Hippocampal formation (tissue), 2 donors: ENCODE measurements at places on chromosomes 6 and 20.
A peak's percentile ranks its signal among the peaks of the same experiment; 100 is the strongest.

- DNase-seq, result no peak
Measured at GRCh38 chr20:48406498-48406897, 421.3 kb downstream of the PREX1 start.

GRCh38 chr20:46022411-46023147, 6.4 kb upstream of the SLC12A5 start:
- peak; percentile 42 for DNase-seq

DNA sequence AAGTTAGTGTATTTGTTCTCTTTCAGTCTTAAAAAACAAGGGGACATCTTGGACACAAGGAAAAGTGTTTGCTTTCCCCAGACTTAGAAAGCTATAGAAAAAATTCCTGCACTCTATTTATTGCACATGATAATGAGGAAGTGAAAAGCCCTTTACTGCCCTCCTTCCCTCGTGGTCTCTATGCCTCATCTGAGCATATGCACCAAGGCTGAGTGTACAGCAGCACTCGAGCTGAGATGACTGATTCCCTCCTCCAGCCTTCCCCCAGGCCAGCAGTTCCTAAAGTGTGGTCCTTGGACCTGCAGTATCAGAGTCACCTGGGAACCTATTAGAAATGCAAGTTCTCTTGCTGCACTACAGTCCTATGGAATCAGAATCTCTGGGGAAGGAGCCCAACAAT, 14.3 kb upstream of the LAMP5 start:
- DNase-seq, result no peak

DNA sequence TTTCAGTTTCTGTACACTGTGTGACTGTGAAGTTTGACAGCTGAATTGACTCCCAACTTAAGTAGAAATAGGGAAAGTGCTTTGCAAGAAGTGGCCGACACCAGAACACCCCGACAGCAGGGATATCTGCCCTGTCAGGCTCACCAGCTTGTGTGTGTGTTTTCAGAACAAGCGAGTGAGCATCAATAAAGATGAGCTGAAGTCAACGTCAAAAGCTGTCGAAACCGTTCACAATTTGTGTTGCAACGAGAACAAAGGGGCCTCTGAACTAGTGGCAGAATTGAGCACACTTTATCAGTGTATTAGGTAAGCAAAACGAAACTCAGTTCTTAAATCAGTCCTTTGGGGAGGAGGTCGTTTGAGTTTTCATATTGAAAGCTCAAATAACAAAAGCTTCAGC, 10.7 kb downstream of the NELFCD start:
- DNase-seq, result no peak

GRCh38 chr6:23106951-23107350, 537.6 kb downstream of the HDGFL1 start:
- DNase-seq, result no peak

DNA sequence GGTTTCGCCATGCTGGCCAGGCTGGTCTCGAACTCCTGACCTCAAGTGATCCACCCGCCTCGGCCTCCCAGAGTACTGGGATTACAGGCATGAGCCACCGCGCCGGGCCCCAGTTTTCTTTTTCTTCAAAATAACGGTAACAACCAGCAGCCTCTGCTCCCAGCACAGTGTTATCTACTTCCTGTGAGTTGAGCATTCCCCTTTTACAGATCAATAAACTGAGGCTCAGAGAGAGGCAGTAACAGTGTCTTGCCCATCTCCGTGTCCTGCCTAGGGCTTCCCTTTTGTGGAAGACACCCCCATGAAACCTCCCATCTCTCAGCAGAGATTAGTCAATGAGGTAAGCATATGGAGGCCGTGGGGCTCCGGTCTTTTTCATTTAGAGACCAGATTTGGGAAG, 29.6 kb downstream of the BPIFB1 start:
- no peak for DNase-seq

DNA sequence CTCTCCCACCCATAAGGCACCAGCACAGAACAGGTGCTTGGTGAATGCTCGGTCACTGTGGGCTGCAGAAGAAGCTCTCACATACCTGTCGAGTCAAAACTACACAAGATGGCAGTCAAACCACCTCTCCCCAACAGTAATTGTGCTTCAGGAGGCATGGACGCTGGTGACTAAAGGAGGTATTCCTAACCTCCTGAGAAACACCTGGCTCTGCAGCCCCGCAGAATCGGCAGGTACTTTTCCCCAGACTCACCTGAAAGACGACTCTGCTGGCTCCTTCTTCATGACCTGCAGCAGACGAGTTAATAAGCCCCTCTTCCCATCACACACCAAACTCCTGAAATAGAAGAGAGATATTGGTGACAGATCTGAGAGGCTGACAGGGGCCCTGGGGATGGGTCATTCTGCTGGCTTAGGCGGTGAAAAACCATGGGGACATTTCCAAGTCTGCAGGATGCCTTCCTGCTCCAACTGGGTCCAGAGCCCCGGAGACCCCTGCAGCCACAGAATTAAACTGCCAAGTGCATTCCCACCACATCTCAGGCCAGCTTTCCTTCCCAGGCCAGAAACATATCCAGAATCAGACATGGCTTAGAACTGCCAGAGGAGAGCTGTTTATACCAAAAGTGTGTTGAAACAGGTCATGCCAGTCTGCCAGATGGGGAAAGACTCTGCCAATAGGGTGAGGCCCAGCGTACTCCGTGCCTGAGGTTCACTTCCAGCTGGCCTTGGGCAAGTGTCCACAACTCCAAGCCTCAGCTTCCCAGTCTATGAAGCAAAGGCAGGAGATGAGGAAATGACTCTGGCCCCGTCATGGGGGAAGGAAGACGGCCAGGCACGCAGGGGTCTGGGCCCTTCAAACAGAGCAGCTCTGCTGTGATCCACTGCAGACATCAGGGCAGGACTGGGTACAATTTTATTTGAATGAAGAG, 53.0 kb downstream of the MYH7B start:
- DNase-seq, result no peak

DNA sequence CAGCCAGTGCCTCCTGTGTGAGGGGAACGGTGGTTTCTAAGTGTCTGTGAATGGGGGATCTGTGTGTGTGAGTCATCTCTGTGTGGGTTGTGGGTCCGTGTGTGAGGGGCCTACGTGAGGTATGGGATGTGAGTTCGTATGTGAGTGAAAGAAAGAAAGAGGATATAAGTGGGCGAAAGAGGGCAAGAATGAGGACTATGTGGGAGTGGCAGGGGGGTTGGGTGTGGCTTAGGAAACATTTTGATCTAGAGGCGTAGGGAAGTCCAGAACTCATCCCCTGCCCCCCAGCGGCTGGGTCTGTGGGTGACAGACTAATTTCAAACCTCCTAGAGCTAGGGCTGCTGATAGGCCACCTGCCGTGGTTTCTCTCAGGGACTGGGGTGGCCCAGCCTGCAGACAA, 35.5 kb downstream of the DHX35 start:
- no peak for DNase-seq

- no peak for DNase-seq
Measured at GRCh38 chr20:8408587-8409307, 276.7 kb downstream of the PLCB1 start.

GRCh38 chr6:40977085-40977484, 61.9 kb downstream of the UNC5CL start:
- DNase-seq, result no peak

DNA sequence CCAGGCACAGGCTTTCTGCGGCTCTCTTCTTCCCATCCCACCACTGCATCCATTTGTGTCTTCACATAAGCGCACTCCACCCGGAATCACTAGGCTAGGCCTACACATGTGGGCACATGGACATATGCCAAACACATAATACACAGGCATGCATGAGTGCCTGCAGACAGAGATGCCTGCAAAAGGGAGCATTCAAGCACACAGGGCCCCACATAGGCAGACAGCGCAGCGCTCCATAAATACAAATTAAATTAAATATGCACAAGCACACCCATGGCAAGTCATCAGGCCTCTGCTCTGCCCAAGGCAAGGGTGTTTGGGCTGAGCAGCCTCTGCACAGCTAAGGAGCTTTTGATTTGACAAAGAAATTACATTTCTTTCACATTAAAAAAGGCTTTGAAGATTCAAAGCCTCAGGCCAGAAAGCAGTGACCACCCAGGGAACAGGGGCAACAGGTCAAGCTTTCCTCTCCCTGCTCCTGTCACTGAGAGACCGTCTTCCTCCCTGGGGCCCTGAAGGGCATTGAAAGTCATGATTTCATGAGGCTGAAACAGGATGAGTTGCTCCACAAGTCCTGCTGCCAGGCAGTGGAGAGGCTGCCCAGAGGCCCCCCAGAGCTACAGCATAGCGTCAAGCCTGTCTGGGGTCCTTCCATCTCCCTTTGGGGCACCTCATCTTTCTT, 134.2 kb upstream of the LRFN2 start:
- DNase-seq, result no peak

GRCh38 chr20:4947817-4948559, 53.3 kb downstream of the SLC23A2 start:
- DNase-seq, result no peak

DNA sequence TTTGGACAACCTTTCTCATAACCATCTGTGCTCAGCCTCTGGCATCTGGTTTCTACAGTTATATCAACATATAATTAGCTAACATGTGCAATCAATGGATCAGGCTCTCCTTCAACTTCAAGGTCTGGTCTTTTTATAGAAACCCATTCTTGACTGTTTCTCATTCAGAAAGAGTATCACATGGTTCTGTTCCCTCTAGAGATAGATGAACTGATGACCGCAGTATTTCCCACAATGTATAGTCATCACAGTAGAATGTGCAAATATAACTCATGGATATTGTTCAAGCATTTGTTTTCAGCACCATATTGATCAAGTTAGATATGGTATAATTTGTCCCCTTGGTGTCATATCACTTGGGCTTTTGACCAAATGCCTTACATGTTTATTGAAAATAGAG, 656.2 kb downstream of the FRK start:
- no peak for DNase-seq

- peak; percentile 15 for DNase-seq
Measured at GRCh38 chr6:53504512-53504911, 40.4 kb downstream of the GCLC start.

DNA sequence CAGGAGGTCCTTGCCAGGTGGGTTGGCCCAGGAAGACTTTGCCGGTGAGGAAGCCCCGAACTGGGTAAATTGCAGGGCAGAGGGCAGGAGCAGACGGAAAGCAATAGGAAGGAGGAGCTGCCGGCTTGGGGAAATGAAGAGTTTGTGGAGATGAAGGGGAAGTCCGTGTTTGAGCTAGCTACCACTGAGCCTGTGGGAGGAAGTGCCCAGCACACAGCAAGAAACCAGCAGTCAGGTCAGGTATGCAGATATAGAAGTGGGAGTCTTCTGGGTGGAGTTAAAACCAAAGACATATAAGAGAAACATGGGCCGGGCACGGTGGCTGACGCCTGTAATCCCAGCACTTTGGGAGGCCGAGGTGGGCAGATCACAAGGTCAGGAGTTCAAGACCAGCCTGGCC, 34.7 kb downstream of the CD24 start:
- no peak for DNase-seq

GRCh38 chr6:136113736-136114173, 136.4 kb downstream of the MTFR2 start:
- DNase-seq, result no peak

DNA sequence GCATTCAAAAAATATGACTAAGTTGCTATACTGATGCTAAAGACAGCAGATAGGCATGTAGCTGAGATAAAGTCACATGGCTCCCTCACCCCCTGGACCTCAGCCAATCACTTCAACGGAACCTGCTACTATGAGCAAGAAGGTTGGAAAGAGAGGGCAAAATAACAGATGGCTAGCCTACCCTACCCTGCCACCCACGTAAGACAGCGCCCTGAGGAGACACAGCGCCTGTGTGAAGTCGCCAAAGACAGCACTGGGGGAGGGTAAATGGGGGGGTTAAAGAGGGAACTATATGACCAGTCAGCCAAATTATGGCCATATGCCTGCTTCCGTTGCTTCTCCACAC, 163.2 kb downstream of the RALGAPA2 start:
- DNase-seq, result no peak

- DNase-seq, result no peak
Measured at GRCh38 chr6:100504786-100505737, 40.3 kb upstream of the SIM1 start.

GRCh38 chr6:28586962-28587745, 61.5 kb downstream of the GPX5 start:
- no peak for DNase-seq

GRCh38 chr20:11166712-11167111, 492.9 kb upstream of the JAG1 start:
- no peak for DNase-seq

- no peak for DNase-seq
Measured at GRCh38 chr6:94623586-94623985, 953.7 kb upstream of the MANEA start.

DNA sequence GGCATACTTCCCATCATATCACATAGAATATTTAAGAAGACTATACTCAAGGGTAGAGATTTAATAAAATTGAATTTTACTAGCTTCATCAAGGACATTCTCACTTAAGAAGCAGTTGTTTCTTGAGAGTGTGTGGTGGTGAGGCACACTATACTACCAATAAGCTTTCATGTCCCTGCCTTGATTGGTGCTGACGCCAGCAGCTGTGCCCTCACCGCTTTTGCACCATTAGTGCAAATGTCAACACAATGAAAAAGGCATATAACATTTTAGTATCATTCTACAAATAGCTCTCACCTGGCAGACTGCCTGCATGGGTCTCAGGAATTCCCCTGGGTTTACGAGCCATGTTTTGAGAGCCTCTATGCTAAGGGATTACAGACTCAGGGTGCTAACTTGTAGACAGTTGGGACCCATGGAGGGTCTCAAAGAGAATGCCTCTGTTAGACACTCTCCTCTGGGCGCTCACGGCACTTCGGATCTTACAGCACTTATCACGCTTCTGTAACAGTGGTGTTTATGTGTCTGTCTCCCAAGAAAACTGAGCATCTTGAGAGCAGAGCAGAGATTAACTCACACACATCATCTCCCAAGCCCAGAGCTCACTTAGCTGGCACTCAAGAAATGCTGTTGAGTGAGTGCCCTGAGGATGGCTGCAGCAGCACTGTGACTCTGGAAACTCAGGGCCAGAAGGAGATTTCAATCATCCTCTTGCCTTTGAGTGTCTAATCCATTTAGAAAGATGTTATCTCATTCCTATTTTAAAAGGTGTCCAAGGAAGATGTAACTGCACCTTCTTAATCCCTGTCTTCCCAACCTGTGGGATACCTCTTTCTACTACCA, 143.3 kb upstream of the GPR6 start:
- DNase-seq, result no peak

DNA sequence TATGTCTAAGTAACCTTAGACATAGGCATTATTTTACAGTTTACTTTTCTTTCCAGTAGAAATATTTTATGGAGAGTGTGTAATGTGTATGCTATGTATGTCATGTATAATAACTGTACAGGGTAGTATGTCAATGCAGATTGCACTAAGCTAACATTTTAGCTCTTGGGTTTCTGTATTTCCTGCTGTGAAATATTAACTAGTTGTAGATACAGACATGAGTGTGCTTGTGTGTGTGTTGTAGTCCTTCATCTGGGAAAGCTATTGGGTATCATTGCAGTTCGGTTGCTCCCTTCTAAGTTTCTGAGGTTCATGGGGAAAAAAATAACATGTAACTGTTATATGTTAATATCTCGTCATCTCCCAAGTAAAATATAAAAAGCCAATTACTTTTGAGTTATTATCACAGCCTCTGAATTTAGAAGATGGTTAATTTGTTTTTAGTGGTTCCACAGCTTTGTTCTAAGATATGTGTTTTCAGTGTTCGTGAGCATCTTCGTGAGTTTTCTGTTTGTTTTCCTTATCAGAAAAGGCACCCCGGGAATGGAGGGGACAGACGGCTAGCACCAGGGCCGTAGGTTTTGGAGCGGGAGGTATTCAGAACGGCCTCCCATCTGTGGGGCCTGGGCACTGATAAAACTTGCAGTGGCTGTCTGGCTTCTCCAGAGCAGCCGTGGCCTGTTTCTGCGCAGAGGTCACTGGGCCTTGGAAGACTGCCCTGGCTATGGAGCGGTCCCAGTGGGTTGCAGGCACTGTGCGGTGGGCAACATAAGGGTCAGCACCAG, 215.0 kb downstream of the ARID1B start:
- no peak for DNase-seq
